ENCODE measurements at places on chromosomes 4 and X.
A peak's percentile ranks its signal among the peaks of the same experiment; 100 is the strongest.

GRCh38 chrX:129478516-129478915 is 44.8 kb downstream of the SMARCA1 start:
- DNase-seq = no peak

- no peak for DNase-seq
Observed at GRCh38 chr4:142142366-142143054, 506.1 kb downstream of the IL15 start.

DNA sequence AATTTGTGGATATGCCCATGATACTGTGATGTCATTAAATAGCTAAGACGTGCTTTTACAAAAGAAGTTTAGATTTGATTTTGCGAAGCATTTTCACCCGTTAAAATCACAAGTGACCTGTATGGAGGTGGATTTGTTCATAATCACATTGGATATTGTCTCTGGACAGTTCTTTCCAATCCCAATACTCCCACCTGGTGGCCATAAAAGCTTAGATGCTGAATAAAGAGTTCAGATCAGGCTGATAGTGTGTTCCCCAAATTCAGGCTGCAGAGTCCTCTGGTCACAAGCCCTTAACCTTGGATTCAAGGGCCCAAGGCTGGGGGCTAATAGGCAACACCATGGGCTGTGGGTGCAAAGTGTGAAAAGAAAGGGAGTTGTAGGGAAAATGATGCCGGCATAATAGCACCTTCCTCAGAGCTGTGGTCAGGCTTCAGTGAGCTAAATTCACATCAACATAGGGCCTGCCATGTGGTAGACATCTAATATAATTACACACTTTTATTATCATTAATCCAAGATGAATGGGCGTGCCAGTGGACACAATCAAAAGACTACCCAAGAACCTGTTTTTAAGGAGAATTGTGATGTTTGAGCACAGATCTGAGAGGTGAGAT is 28.1 kb downstream of the SMIM43 start:
- no peak for DNase-seq

DNA sequence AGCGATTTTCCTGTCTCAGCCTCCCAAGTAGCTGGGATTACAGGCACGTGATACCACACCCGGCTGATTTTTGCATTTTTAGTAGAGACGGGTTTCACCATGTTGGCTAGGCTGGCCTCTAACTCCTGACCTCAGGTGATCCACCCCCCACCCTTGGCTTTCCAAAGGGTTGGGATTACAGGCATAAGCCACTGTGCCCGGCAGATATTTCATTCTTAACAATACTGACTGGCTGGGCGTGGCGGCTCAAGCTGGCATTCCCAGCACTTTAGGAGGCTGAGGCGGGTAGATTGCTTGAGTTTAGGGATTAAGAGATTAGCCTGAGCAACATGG is 1.3 kb downstream of the PQBP1 start:
- no peak for DNase-seq

GRCh38 chrX:109629310-109629709 is 4.3 kb upstream of the KCNE5 start:
- no peak for DNase-seq

- no peak for DNase-seq
Observed at GRCh38 chrX:104347860-104348259, 93.1 kb upstream of the ESX1 start.

- no peak for DNase-seq
Observed at GRCh38 chr4:8369426-8370105, 71.0 kb downstream of the ACOX3 start.

DNA sequence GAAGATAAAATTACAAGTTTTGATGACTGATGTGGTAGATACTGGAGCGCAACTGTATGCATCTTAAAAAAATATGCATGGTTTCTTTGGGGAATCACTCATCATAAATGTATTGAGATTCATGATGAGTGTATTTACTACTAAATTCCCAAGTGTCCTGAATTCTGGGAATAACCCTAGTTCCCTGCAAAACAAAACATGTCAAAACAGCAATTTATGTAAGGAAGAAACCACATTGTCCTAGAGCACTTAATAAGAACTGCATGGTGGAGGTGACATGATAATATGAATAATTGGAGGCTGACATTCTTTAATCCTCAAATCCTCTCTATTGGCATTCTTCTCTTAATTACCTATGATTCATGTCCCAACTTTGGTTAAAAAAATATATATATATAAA is 1804.7 kb downstream of the STIM2 start:
- DNase-seq = no peak

DNA sequence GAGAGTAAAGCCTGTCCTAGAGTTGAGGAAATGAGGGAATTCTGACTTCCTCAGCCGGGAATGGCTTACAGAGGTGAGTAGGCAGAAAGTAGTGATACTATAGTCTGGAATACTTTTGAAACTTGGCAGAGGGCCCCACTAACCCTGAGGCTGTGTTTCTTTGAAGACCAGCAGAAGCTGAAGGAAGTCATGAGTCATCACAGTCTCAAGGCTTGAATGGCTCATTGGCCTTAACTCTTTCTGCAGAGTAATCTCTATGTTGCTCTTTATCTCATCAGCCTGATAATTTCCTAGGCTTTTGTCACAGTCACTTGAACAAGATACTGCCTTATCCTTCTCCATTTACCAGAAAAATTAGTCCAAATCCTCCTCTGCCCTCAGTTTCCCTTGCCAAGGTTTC is 80.8 kb downstream of the ANKRD50 start:
- DNase-seq = no peak

DNA sequence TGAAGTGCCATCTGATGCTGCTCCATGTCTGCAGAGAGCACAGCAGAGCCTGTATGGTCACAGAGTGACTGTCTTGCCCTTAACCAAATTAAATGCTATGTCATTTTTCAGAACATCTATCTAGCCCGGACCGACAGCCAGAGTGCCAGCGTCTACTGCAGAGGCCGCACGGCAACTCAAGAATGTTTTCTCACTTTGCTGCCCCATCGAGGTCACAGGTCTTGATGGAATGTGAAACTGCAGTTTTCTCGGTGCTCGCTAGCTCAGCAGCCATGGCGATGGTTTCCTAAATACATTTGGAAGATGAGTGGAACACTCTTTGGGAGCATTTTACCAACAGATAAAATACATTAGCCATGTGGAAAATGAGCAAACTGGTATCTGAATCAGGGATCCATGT is 125.7 kb downstream of the ENPP6 start:
- DNase-seq = no peak

DNA sequence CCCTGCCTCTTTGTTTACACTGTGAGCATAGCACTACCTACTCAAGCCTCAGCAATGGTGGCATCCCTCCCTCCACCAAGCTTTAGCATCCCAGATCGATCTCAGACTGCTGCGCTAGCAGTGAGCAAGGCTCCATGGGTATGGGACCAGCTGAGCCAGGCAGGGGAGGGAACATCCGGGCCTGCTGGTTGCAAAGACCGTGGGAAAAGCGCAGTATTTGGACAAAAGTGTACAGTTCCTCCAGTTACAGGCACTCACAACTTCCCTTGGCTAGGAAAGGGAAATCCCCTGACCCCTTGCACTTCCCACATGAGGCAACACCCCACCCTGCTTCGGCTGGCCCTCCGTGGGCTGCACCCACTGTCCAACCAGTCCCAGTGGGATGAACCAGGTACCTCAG is 26.5 kb downstream of the EGF start:
- DNase-seq = no peak

DNA sequence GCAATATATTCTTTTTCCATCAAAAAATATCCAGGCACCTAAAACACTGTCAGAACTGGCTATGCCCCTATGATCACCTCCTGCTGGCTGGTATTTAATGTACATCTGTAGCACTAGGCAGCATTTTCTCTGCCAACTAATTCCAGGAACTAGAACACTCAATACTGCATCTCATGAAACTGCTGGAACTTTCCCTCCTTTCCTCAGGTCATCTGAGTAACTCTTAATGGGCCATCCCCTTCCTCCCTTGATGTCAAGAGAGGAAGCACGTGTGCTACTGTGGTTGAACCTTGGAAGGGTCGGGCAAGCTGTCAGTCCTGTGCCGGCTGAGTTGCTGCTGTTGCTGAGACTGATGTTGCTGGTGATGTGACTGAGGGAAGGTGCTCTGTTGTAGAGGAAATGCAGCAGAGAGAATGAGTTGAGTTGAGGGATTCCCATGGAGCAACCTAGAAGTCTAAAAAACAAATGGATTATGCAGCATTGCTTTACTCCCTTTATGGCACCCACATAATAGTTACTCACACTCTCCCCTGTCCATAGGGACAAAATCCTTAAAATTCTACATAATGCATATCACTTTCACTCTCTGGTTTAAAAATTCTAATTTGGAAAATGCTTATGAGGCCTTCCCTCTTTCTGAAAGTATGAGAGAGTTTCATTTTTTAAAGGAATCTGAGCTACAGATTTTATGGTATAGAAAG is 39.5 kb downstream of the TMEM165 start:
- DNase-seq = no peak

DNA sequence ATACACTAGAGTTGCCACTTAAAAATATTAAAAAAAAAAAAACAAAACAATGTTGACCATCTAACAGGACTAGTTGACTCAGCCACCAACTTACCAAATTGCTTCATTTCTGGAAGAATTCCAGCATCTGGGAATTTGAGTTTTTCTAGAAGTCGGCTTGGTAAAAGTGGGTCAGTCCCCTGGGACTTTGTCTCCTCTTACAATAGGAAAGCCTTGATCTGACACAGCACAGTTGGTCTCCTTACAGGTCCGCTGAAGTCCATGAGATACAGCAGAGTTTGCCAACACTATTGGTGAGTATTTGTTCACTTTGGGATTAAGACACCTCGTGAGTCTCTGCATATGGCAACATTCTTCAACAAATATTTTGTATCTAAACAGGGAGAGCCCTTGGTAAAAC is 18.2 kb upstream of the DDIT4L start:
- no peak for DNase-seq

- no peak for DNase-seq
Observed at GRCh38 chr4:25442863-25443307, 65.8 kb downstream of the ANAPC4 start.

DNA sequence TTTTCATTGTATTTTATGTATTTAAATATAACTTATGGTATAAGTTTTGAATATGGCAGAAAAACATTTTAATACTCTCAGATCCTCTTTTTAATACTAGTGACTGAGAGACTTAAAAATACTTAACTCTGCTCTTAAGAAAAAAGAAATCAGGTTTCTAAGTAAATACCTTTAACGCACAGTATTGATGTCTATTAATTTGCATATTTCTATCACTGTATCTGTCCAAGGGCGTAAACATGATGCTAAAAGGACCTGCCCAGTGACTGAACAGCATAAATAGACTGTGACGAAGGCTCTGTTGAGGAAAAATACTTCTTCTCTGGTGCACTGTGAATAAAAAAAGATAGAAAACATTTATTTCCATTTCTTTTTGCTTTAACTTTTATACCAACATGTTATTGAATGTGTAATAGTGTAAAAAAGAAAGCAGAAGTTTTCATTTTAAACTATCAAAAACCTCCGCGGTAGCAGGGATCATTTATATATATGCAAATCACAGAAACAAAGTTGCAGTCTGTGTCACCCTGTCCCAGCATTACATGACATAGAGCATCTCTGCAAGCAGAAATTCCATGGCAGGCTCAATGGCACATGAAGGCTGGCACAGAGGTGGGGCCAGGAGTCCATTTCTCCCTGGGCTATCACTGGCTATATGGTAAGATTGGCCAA is 75.4 kb downstream of the ZAR1 start:
- DNase-seq = no peak

- no peak for DNase-seq
Observed at GRCh38 chr4:153509724-153510123, 43.6 kb downstream of the TMEM131L start.

GRCh38 chrX:154334496-154334895 is 38.9 kb downstream of the TKTL1 start:
- DNase-seq = no peak

- peak; percentile 2 for DNase-seq
Observed at GRCh38 chr4:997375-998071, 4.3 kb upstream of the SLC26A1 start.

DNA sequence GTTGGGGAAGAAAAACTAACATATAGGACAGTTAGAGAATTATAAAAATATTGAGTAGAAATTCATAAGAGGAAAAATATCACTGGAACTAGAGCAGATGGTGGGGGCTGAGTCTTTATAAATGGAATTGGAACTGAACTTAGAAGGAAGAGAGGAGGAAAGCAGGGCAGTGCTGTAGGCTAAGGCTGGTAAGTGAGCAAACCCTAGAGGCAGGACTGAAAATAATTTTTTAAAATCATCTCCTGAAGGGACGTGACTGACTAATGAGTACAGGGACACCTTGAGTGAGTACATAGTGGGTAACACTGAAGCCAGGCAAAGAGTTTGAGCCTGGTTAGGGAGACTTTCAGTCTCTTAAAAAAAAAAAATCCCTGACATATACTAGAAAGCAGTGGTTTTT is 63.3 kb downstream of the GALNT7 start:
- no peak for DNase-seq

DNA sequence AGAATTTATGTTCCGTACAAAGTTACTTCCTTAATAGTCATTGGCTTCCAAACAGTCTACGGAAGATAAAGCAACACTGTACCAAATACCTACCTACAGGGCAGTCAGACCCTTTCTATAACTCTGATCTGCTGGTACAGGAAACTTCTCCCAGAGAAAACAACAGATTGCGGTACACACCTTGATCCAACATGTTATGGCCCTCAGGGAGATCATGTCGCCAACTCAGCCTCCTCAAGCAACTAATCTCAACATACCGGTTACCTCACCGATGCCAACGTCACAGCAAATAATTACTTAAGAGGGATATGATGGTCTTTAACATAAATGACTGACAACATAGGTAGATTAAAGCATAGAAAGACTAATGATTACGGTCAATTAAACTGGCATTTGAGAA is 70.4 kb downstream of the RFC1 start:
- no peak for DNase-seq

DNA sequence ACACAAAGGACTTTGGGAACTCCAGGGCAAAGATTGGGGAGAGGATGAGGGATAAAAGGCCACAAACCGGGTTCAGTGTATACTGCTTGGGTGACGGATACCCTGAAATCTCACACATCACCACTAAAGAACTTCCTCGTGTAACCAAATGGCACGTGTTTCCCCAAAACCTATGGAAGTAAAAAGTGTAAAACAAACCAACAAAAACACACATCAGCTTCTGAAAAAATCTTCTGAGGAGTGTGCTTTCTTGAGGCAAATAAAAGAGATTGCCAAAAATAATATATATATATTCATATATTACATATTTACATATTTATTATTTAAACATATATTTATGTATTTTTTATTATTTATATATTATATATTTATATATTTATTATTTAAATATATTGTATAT is 3.9 kb downstream of the P2RY8 start:
- no peak for DNase-seq

DNA sequence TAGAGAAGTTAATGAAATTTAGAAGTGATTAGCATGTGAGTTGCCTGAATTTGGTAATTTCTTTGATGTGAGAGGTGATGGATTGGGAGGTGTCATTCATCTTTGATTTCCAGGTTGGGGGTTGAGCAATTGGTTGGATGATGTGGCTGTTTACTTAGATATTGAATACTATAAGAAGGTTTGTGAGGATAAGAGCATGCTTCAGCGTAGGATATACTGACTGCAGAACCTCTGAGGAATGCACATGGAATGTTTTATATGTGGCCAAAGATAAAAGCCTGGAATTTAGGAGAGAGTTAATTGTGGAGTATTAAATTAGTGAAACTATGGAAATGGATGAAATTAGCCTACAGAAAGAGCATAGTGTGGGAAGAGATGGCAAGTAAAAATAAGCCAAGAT is 165.4 kb upstream of the MAD2L1 start:
- DNase-seq = no peak

- no peak for DNase-seq
Observed at GRCh38 chr4:42709392-42710065, 52.6 kb upstream of the ATP8A1 start.

- DNase-seq = peak; percentile 37
Observed at GRCh38 chr4:40199999-40200874, 3.4 kb downstream of the RHOH start.

- DNase-seq = no peak
Observed at GRCh38 chr4:5462896-5463295, 245.5 kb downstream of the EVC2 start.
